ENCODE measurements at places on chromosomes 5 and 9.

- DNase-seq, result no peak
Measured at GRCh38 chr5:112762113-112762810, 24.6 kb downstream of the APC start.

GRCh38 chr9:111300140-111300735 lies 29.8 kb downstream of the OR2K2 start:
- DNase-seq, result no peak

GRCh38 chr9:31255211-31255610 lies 1129.2 kb upstream of the ACO1 start:
- no peak for DNase-seq

DNA sequence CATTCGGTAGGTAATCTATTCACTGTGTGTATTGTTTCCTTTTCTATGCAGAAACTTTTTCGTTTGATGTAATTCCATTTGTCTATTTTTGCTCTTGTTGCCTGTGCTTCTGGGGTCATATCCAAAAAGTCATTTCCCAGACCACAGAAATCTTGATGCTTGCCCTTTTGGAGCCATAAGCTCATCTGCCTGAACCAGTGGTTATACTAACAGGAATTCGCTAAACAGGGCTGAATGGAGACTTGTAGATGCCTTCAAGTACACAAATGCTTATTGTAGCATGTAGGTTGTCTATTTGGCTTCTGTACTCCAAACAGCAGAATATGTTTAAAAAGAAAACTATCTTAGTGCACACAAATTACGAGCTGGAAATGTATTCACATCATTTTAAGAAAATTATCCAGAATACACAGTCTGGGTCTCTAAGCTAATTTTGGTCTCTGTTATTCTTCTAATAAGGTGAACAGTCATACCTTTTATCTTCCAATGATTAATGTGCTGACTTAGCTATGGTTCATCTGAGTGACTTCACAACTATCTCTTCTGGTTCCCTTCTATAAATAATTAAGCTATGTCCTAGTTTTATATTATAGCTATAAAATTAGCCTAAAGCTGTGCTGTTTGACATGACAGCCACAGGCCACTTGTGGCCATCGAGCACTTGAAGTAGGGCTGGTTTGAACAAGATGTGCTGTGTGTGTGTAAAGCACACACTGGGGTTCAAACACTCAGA lies 87.6 kb downstream of the DAPK1 start:
- no peak for DNase-seq

DNA sequence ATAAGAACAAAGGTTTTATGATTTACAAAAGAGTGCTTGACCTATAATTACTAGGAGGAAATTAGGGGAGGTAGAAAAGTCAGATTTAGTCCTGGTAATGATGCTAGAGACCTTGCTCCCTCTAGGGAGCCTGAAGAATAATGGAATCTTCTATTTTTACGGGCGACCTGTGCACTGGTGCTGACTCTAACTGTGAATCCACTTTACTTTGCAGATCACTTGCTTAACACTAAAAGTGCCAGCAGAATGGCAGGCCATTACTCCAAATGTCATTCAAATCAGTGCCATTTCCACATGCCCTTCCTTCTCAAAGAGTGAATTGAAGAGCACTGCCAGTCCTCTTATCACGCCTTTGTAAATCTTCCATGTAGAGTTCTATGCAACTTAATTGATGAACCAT lies 359.4 kb upstream of the ARRDC3 start:
- DNase-seq, result no peak

DNA sequence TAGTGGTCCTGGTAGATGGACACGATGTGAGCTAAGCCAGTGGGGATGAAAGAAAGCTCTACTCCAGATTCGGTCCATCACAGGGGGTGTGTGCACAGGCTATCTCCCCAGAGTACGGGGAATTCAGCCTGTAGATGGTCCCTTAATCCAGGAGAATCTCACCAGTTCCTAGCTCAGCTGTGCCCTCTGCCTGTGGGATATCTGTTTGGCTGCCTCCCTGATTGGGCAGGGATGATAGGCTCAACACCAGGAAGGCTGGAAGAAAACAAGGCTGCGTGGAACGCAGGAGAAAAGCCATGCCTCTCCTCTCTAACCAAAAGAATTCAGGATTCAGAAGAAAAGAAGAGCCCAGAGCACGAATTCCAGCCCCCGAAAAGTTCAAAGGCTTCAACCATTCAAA lies 40.9 kb downstream of the VLDLR start:
- DNase-seq, result no peak

DNA sequence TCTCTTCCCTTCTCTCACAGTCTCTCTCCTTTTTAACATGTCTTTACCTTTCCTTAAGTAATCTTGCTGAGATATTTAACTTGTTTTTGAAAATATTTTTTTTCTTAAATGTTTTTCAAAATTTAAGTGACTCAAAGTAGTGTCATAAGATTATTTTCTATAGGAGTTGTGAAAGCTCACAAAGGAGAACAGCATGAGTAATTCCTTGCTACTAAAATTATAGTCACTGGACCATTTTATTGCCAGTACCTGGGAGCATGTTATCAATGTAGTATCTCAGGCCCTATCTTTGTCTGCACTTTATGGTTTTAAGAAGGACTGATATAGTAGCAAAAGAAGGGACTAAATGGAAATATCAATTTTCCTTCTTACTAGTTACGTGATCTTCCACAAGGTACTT lies 181.9 kb downstream of the TMEM232 start:
- no peak for DNase-seq

DNA sequence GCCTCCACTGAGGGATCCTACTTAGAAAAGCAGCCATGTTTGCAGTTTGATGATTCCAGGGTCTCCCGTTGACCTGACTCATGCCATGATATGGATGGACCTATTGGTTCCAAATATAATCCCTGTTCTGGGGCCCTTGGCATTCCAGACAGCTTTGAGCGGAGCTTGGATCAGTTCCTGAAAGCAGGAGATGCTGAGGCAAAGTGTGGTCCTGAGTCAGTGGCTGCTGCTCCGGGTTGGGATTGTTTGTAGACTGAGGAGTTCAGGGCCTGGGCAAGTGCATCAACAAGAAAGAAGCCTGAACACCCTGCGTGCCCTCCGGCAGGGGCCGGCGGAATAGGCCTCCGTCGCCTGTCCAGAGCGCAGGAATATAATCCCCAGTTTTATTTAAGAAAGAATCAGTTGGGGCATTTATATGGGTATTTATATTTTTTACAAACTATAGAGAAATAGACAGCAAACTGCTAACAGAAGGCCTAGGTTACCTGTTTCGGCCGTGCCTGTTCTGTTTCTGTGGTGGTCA lies 50.6 kb downstream of the LRSAM1 start:
- DNase-seq, result no peak

- no peak for DNase-seq
Measured at GRCh38 chr5:83726912-83727311, 6.3 kb upstream of the HAPLN1 start.

- peak; percentile 24 for DNase-seq
Measured at GRCh38 chr9:134698587-134699342, 57.2 kb downstream of the COL5A1 start.

- DNase-seq, result no peak
Measured at GRCh38 chr5:100553209-100553608, 18.0 kb downstream of the FAM174A start.

DNA sequence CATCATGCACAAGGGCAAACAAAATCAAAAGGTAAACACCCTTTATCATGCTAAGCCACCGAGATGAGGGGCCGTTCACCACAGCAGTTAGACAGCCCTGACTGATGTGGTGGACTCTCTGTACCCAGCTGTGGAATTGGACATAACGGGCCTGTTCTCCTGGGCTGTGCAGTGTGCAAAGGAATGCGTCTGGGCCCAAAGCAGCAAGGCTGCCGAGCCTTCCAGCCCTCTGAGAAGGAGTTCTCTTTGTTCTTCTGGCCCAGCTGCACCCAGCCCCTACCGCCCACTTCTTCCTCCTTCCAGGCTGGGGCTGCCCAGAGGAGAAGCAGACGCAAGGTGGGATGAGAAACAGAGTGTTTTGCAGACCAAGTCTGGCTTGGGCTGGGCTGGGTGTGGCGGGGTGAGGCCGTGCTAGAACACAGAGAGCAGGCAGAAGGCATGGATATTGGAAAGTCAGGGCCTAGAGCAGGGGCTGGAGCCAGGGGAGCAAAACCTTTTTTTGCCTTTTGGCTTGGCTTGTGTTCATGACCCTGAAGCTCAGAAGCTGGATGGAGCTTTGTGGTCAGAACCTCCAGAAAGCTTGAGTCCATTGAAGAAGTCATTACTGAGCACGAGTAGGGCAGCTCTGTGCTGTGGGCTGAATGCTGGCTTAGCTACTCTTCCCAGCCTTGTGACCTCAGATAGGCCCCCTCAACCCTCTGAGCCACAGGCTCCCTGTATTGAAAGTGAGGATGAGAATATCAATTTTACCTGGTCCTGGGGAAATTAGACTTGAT lies 49.8 kb upstream of the SH3PXD2B start:
- DNase-seq, result no peak

DNA sequence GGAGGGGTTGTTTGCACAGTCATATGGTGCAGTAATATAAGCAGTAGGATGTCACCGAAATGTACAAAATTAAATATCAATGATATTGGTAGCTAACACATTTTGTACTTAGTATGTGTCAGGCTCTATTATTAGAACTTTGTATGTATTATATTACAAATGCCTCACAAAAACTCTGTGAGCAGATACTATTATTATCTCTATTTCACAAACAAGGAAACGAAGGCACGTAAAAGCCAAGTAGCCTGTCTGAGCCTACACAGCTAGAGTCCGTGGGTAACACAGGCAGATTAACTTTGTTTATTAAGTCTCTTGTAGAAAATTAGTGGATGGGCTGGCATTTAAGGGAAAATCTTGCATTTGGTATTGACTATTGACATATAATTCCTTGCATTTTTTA lies 284.3 kb upstream of the DAB2 start:
- DNase-seq, result no peak

- DNase-seq, result no peak
Measured at GRCh38 chr9:121738411-121738810, 87.0 kb downstream of the DAB2IP start.

- DNase-seq, result no peak
Measured at GRCh38 chr9:8074713-8075286, 275.2 kb upstream of the DMAC1 start.

- DNase-seq, result no peak
Measured at GRCh38 chr5:176743136-176743861, 67.1 kb upstream of the UNC5A start.

GRCh38 chr5:92518318-92518904 lies 1062.6 kb downstream of the NR2F1-AS1 start:
- no peak for DNase-seq

- DNase-seq, result no peak
Measured at GRCh38 chr9:7241694-7242093, 483.9 kb downstream of the KDM4C start.

- DNase-seq, result peak; percentile 2
Measured at GRCh38 chr5:141149812-141150211, at the start of gene PCDHB6. TSS of gene PCDHB6 (plus strand) at chr5:141150057. CDS start at chr5:141150258, 201 bp downstream.

- DNase-seq, result no peak
Measured at GRCh38 chr5:33041586-33041985, 330.5 kb downstream of the NPR3 start.

- DNase-seq, result no peak
Measured at GRCh38 chr5:132408965-132409364, 39.5 kb downstream of the SLC22A5 start.

- no peak for DNase-seq
Measured at GRCh38 chr9:109411798-109412352, 86.2 kb downstream of the PTPN3 start.

DNA sequence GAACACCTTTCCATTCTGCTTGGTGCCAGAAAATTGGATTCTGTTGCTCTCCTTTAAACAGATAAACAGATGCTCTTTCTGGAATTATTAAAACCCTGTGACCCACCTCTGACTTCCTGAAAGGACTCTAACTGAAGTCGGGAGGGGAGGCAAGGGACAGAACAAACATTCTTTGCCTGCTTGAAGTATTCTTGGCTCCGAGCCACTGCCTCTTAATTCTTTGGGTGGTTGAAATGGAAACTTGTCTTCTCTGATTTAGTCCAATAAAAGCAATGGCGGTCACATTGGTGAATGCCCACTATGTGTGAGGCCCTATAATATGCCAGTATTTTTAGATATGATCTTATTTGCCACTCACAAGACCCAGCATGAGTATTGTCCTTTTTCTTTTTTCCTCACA lies 236.8 kb downstream of the SLIT3 start:
- no peak for DNase-seq

DNA sequence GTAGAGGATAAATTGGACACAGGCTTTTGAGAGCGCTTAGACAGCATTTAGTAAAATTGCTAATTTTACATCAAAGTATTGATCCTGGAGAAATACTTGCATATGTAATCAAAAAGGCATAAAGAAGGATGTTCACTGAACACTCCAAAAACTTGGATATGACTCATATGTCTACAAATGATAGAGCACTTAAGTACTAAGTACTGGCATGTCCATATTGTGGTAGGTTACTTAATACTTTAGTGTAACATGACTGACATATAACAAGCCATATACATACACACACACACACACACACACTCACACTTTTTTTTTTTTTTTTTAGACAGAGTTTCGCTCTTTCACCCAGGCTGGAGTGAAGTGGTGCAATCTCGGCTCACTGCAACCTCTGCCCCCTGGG lies 361.9 kb downstream of the ARHGEF28 start:
- no peak for DNase-seq

DNA sequence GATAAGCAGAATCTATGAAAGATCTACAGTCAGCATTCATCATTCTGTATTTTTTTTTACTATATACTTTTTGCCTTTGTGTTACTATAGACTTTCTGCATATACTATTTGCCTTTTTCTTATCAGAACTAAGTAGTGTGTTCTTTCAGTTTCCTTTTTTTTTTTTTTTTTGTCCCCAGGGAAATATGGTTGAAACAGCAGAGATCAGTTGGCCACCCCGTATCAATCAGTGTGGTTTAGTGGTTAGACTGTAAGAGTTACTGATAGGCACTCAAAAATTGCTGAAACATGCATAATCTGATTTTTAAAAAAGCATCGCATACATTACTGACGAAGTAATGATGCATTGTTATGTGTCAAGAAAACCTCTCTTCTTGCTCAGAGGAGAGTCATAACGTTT lies 990.8 kb upstream of the EDIL3 start:
- DNase-seq, result no peak

- DNase-seq, result no peak
Measured at GRCh38 chr9:88390371-88390990, 2.2 kb downstream of the SPIN1 start.

GRCh38 chr5:99973779-99974178 lies 561.4 kb upstream of the FAM174A start:
- DNase-seq, result no peak

DNA sequence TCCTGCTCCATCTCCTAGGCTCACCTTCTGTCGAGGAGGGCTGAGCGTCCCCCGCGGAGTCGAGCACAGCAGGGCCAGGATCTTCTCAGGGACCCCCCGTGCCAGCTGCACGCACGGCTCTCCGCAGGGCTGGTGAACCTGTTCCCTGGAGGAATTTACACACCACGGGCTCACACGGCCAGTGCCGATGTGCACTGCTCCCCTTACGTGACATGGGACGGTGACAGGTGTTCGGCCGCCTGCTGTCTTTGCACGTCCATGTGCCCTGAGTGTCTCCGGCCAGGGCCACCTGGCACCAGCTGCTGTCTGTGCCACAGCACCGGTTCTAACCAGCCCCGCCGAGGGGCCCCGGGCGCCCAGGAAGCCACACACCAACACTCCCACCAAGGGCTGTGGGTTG lies 8.7 kb upstream of the AGPAT2 start:
- DNase-seq, result no peak

All from CD4-positive, alpha-beta T cell treated with Interleukin-6 for 4 hours (primary cell).